CD4-positive, alpha-beta T cell treated with Interleukin-6 for 4 hours (primary cell): ENCODE measurements at places on chromosomes 5 and 9.

DNA sequence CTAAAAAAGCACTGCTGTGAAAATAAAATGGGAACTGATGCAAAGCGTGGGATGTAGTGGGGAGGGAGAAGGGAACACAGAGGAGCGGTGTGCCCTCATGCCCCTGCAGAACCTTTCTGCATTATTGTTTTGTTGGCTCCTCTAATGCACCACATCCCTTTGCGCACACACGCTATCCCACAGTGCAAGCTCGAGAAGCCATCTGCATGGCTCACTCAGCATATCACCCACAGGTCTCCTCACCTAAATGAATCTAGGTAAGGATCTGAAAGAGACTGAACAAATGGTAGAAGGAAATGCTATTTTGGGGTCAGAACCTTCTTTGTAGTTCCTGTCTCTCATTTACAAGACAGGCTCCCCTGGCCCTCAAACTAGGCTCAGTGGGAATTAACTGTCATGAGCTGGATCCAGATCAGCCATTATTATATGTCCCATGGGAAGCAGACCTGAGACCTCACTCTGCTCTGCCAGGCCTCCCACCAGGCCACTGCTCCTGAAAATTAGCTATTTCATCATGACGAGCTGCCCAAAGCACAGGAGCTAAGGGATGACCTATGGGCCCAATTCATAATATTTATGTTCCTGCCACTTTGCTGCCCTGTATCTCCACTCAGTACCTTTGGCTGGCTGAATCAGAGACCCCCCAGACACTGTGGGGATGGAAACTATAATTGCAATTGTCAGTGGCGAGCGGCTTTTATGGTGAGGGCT is 169.4 kb downstream of the SPOCK1 start:
- DNase-seq = no peak

- DNase-seq = no peak
Measured at GRCh38 chr9:71254592-71255277, 133.3 kb upstream of the TRPM3 start.

DNA sequence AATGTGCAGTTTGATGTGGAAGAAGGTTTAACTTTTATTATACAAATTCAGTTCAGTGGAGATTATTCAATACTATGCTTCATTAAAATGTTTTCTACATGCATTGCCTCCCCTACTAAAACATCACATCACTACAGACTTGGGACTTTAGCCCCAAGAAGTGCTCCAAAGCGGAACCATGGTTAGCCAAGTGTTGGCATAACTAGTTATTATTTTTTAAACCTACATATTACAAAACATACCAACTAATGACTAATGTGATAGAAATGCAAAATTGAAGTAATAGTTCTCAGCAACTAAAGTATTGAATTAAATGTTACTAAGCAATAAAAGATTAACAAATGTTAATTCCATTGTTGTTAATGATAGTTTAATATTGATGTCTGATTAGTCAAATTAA is 74.5 kb downstream of the XRCC4 start:
- no peak for DNase-seq

DNA sequence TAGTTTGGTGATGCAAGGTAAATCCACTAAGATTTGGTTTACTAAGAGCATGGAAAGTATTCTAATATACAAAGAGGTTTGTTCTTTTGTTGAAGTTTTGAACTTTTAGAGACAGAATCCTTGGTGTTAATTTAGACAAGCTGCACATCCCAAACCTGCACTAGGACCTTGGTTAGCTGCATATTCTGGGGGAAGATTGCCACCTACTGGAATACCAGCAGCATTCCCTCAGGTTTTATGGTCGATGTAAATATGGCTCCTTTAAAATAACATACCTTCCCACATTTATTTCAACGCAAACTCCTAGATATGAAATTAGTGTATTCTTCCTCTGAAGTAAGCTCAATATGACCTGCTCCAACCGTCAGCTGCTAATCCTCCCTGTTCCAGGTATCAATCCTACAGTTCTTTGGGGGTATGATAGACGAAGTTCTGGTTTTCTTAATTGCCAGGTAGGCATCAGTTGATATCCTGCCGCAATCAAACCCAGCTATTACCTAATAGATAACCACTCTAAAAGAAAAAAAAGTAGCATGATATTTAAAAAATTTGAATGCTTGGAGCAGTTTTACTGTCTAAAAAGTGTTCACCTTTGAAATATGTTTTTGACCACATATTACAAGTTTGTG is 624.1 kb downstream of the ISL1 start:
- DNase-seq = no peak

DNA sequence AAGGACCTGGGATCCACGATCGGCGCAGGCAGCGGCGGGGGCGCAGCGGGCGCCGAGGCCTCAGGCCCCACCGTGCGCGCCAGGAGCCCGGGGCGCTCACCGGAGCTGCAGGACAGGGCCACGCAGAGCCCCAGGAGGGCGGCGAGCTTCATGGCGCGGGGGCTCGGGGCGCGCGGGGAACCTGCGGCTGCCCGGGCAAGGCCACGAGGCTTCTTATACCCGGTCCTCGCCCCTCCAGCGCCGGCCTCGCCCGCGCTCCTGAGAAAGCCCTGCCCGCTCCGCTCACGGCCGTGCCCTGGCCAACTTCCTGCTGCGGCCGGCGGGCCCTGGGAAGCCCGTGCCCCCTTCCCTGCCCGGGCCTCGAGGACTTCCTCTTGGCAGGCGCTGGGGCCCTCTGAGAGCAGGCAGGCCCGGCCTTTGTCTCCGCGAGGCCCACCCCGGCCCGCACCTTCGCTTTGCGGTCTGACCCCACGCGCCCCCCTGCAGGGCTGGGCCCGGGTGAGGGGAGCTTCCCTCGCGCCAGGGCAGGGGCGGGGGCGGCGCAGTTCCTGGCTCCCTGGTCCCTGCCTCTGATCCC is at the start of gene SCGB3A1:
SCGB3A1 (minus strand) TSS at position 189 of the 577 bp plus-strand sequence; CDS start at position 152, 37 bp downstream.
- DNase-seq = no peak

- no peak for DNase-seq
Measured at GRCh38 chr9:94805585-94805984, 79.1 kb downstream of the AOPEP start.

DNA sequence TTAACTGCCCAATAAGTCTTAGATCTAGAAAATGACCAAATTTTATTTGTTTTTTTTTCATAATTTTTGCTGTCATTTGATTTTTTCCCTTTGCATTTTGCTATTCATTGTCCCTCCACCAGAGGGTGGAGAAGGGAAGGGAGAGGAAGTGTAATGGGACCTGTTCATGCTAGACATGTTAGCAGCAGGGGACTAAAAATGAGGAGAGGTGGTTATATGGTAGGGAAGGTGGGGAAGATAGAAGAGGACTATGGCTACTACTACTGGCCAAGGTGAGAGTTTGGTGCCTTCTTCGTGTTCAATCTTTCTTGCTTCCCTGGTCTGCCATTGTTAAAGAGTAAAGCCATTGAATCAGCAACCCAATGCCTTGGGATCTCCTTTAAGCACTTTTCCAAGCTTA is 6.4 kb downstream of the GRIA1 start:
- no peak for DNase-seq
